C1 segment of cervical spinal cord (tissue), 14 donors: ENCODE measurements at places on chromosomes 3 and 15.

GRCh38 chr15:40002295-40002694, 36.7 kb downstream of the SRP14 start:
- no peak for DNase-seq

DNA sequence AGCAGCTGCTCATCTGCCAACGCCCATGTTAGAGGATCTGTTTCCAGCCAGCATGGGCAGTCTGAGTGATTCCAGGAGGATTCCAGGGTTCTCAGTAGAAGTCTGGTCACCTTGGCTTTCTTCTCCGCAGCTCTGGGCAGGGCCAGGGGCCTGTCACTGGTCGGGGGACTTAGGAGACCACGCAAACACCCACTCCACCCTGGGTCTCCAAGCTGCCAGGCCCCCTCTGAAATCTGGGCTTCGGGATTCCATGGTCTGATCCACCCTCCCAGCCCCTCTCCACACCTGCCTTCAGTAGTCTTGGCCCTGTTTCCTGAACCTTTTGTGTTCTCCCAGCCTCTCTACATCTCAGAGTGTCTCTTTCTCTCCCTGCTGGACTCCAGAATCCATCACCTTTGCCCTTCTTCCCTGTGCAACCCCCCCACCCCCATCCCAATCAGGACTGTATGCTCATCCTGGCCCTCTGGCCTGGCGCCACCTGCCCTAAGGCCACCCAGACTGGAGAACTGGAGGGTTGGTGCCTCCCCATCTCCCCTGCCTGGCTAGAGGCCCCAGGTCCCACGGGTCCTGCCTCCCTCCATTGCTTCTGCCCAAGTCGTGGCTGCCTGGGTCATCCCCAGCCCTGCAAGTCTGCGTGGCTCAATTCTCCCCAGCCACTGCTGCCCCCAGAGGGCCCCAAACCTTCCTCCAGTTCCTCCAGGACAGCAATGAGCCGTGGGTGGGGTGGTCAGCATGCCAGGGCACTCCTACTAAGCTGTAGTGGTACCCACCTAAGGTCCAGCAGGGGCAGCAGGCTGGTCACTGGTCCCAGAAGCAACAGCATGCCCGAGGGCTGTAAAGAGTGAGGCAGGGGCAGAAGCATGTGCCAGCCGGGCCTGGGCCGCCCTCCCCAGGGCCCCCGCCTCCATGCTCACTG, 102.8 kb downstream of the TBC1D2B start:
- DNase-seq: no peak

GRCh38 chr3:17982211-17982880, 239.9 kb upstream of the TBC1D5 start:
- no peak for DNase-seq

DNA sequence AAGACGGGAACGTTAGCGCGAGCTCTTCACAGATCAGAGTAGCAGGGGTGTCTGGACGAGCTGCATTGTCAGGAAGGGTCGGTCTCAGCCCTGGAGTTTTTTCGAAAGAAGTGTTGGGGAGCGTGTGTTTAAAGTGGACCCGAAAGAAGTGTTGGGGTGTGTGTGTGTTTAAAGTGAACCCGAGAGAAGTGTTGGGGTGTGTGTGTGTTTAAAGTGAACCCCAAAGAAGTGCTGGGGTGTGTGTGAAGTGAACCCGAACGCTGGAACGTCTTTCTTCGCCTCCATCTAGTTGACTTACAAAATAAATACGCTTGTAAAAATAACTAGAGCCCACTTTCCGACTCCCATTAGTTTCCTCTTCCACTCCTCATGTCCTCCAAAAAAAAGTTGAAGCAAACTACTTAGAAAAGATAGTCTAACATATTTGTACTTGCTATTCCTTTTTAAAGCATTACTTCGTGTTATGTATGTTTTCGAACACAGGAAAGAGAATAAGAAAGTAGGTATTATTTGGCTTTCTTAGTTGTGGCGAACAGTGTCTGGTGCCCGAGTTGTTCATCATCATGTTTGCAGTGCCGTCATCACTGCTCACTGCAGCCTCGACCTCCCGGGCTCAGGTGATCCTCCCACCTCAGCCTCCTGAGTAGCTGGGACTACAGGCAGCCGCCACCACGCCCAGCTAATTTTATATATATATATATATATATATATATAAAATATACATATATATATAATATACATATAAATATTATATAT, 1.0 kb downstream of the LRCH3 start:
- peak; percentile 42 for DNase-seq

DNA sequence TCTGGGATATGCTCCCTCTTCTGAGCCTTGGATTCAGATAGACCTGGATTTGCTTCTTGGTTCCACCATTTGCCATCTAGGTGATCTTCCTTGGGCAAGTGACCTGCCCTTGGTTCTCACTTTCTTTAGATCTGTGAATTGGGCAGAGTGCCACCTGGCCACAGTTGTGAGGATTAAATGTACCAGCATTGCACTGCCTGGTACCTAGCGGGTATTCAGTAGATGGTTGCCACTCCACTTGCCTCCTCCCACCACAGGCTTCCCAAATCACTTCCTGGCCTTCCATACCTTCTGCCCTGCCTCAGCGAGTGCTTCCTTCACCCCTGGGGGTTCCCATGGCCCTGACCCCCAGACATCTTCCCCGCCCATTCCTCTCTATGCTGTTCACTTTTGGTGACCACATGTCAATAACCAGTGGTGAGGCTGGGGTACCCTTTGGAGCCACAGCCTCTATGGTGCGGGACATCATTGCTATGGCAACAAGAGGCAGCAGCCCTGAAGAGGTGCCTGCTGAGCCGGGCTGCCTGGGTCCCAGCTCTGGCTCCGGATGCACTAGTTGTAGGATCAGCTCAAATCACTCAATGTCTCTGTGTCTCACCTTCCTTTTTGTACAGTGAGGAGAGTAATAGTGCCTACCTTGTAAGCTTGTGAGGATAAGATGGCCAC, 40.5 kb downstream of the CMTM7 start:
- DNase-seq: no peak

DNA sequence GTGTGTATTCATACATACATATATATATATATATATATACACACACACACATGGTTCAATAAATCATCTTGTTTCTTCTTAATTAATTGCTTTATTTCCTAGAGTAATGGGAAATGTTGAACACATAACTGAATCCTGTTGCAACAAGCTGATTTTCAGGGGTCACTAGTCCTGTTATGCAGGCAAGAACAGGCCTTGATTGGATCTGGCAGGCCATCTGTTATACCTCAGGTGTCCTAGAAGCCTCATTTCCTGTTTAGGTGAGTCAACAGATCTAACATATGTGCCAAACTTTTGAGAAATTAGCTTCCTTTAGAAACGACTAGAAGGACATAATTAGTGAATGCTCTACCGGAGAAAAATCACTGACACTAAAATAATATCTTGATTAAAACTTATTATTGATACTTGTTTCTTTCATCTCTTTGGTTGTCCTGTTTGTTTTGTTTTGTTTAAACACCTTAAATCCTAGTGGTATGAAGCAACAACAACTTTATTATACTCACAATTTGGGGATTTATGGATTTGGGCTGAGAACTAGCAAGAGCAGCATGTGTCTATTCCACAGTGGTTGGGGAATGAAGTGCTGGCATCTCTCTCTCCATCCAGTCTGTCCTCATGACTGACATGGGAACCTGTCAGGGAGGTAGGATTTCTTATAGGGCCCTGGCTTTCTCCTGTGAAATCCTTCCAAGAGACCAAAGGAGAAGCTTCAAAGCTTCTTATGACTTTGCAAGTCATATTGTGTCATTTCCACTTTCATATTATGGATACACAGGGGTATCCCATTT, 552.6 kb downstream of the NSUN3 start:
- DNase-seq: no peak

GRCh38 chr3:4979428-4980228, at the start of gene BHLHE40:
Gene BHLHE40, plus strand, starts transcription at chr3:4979437. Its CDS starts 282 bp downstream, at chr3:4979719.
- no peak for DNase-seq

DNA sequence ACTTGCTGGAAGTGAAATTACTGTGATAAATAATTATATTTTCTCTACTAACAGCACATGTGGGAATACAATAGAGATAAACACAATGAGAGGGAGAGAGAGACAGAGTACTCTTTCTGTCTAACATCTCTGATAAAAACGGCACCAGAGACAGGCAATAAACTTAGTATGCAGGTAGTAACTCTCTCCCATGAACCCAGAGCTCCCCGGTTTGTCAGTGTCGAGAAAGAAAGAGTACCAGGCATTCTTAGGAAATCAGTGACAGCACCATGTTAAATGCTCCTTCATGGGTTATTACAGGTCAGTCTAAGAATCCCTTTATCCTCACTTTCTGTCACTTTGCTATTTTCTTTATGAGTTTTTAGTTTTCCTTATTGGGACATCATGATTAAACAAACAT, 110.7 kb upstream of the EPHA3 start:
- DNase-seq: no peak

GRCh38 chr3:46930166-46930944, 46.2 kb downstream of the CCDC12 start:
- DNase-seq: no peak

- DNase-seq: no peak
Measured at GRCh38 chr15:75732177-75732808, 19.6 kb upstream of the CSPG4 start.
